ENCODE measurements at places on chromosomes 12 and 14.

GRCh38 chr12:107287436-107288413 is 194.4 kb upstream of the CRY1 start:
- DNase-seq: no peak

DNA sequence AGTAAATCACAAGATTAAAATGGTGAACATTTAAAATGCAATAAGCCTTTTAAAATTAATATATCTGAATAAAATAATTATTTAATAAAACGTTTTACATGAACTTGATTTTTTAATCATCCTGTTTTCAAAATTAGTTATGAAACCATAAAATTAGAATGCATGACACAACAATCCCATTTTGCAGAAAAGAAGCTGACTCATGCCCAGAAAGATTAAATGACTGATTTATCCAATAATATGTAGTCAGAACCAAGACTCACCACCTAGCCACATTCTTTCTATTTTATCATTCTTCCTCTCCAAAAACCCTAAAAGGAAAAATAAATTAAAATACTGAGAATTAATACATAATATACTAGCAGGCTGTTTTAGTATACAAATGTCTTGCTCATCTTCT is 83.0 kb upstream of the LGR5 start:
- no peak for DNase-seq

GRCh38 chr12:42196723-42197603 is 41.1 kb downstream of the YAF2 start:
- no peak for DNase-seq

- DNase-seq: no peak
Observed at GRCh38 chr14:79056879-79057278, 886.7 kb downstream of the NRXN3 start.

DNA sequence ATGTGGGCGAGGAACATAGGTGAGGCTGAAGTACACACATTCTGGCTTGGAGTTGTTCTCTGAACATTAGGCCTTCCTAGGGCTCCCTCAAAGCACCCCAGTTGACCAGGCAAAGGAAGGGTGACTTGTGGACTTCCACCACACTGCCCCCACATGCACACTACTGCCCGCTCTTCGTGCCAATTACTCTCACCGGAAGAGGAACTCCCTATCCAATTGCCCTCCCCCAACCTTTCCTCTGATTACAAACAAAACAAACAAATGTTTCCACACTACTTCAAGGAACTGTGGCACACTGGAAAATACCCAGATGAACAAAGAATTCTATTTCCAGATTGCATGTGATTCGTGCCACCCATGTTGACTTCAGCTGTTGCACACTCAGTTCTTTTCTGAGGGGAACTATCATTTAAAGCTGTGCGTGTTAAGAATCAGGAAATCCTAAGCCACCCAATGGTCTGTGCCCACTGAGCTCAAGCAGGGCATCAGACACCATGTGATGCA is 139.3 kb downstream of the SSPN start:
- DNase-seq: no peak

- DNase-seq: no peak
Observed at GRCh38 chr12:116339800-116340371, 62.4 kb upstream of the MED13L start.

GRCh38 chr12:111330800-111331752 is 37.8 kb downstream of the PHETA1 start:
- no peak for DNase-seq

- no peak for DNase-seq
Observed at GRCh38 chr12:95836185-95836609, 22.6 kb upstream of the SNRPF start.

GRCh38 chr12:105858981-105859710 is 279.6 kb downstream of the NUAK1 start:
- DNase-seq: no peak

DNA sequence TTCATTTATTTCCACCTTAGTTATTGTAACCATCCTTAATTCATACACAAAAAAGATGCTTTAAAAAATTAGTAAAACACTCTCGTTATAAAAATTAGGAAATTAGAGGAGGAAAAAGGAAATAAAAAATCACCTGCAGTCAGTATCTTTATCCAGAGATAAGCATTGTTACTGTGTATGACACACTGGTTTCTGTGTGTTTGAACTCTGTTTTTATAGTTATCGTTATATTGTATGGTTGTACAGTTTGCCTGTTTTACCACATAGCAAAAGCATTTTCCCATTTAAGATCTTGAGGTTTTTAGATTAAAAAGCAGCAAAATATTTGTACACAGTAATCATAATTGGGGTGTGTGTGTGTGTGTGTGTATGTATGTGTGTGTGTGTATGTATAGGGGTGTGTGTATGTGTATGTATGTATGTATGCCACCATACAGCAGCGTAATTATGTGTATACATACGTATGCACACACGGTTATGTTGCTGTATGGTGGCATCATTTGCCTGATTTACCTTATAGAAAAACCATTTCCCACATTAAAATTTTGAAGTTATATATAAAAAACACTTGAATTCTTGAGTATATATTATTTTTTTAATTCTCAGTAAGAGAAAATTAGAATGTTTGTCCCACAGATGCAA is 19.8 kb downstream of the WNK1 start:
- DNase-seq: no peak

DNA sequence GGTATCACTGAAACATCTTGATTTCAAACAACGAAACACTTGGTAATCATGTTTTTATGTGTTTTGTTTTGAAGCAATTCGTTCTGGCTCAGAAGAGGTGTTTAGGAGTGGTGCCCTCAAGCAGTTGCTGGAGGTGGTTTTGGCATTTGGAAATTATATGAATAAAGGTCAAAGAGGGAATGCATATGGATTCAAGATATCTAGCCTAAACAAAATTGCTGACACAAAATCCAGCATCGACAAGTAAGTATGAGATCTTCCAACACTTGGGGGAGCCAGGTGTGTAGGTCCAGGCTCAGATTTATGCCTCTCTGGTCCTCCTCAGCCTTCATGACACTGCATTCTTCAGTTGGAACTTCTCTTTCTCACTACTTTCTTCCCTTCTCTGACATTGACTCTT is 110.1 kb downstream of the GPR135 start:
- no peak for DNase-seq

GRCh38 chr14:92397150-92397952 is 74.4 kb downstream of the SLC24A4 start:
- no peak for DNase-seq

DNA sequence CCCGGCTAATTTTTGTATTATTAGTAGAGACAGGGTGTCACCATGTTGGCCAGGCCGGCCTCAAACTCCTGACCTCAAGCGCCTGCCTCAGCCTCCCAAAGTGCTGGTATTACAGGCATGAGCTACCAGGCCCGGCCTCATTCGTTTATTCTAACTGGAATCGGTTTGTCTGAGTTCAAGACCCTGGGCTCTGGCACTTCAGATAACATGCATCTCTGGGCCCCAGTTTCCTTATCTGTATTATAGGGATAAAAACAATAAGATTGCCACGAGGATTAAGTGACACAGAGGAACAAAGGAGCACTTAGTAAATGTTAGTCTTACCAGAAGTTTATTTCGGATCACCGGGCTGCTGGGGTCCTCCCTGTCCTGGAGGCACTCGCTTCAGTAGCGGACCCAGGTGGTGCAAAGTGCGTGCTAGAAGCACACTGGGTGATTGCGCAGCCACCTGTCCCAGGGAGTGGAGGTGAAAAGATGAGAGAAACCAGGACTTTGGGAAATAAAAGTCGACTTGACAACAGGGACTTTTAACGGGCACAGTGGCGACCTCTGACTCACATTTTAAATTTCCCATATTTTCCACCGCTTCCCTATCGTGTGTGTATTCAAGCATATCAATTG is 37.5 kb downstream of the ACACB start:
- no peak for DNase-seq

- DNase-seq: no peak
Observed at GRCh38 chr14:99621948-99622347, 17.9 kb upstream of the CCDC85C start.

DNA sequence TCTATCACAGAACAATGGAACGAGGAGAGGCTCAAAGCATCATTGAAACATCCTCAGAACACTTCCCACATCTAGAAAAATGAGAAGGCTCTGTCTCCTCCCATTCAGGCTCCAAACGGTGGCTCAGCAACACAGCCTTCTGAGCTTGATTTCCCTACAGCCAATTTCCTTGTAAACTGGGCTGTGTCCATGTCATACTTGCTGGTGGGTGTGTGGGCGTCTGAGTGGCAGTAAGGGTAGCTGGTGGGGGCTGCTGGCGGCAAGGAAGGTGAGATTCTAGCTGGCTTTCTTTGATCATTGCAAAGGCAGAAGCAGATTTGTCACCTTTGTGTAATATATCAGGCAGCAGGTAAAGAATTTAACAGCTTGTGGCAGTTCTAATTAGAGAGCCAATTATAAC is 163.7 kb downstream of the CALM1 start:
- DNase-seq: no peak

DNA sequence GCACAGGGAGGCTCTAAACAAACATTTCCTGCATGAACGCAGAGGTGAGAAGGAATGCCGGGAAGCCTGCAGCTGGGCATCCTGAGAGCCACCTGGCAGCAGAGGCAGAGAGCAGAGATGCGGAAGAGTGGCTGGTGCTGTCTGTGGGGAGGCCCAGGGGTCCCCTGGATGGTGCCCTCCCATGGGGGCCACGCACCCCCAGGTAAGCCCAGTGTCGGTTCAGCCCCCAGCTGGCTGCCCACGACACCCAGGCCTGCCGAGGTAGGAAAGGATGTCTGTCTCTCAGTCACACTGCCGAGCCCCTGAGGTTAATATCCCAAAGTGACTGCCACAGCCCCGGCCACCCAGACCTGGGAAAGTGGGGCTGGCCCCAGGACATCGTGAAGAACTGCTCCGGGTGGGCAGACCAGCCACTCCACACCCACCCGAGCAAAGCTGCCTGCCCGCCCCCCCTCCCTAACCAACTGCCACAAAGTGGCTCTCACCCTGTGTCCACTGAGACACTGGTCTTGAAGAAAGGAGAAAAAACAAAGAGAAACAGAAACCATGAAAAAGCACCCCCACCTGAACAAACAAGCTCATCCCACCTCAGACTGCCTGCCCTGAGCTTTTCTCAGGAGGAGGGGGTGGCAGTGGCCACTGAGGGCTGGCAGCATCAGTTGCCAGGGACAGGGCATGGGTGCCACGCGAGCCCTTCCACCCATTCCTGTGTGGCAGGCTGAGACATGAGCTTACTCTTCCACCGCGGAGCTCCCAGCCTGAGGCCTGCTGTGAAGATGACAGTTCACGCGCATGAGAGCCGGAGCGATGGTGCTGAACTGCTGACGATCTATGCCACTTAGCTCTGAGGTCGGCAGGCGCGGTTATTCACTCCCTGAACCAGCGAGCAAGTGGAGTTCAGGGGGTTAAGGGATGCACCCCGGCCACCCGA is 40.8 kb downstream of the CCDC88C start:
- DNase-seq: no peak

- no peak for DNase-seq
Observed at GRCh38 chr14:79424462-79424861, 786.8 kb downstream of the DIO2 start.

DNA sequence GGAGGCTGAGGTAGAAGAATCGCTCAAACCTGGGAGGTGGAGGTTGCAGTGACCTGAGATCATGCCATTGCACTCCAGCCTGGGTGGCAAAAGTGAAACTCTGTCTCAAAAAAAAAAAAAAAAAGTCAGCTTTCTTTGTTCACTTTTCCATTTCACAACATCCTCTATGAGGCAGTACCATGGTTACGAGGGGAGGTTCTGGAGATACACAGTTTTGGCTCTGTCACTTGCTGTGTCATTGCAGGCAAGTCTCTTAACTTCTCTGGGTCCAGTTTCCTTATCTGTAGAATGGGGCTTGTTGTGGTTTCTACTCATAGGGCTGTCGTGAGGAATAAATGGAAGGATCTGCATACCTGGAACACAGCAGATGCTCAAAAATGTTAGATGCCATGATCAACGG is 75.6 kb upstream of the SLC24A4 start:
- DNase-seq: no peak

DNA sequence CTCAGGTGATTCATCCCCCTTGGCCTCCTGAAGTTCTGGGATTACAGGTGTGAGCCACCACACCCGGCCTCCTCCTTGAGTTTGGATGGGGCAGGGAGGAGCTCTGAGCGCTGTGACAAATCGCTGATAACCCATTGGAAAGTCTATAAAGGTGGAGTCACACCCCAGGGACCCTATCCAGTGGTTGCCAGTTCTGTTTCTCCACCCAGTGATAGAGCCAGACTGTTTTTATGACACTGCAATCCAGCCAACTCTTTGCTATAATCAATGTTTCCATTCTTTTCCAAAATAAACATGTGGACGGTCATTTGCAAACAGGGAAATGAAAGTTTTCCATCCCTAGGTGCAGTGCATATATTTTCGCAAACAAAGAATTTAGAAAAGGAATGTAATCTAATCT is 142.0 kb upstream of the PELI2 start:
- DNase-seq: no peak

GRCh38 chr12:4997939-4998338 is 45.7 kb upstream of the KCNA5 start:
- no peak for DNase-seq

- DNase-seq: peak; percentile 66
Observed at GRCh38 chr14:69685218-69685616, 73.8 kb downstream of the SUSD6 start.

DNA sequence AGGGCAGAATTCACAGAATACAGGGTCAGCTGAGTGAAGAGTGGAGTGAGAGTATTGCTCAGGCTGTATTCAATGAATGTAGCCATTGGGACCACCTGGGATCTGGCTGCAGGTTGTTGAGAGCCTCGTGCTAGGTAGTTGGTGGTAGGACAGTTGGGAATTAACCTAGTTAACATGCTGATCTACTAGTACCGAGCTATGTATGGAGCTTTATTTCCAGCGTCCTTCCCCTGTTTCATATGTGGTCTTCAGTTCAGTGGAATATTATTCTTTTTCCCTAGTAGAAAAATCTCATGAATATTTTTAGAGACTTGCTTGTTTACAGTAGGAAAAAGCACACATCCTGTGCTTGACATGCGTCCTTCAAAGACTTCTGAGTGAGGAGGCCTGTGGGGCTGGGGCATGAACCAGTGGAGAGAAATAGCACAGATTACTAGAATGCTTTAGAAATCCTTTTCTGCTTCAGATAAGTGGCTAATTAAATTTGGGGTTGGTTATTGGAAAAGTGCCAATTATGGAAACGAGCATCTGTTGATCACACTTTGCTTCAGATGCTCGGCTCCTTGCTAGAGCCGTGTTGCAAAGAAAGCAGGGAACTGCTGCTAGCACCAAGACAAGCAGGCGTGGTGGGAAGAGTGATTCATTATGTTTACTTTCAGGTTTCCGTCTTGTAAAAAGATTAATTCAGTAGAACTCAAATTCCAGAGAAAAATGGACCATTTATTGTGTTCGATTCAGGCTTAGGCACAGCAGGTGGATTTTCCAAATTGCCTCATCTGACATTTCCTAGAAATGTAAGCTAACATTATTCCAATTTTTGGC is 53.6 kb downstream of the ARF6 start:
- DNase-seq: no peak

Measured in activated CD4-positive, alpha-beta T cell treated with anti-CD3 and anti-CD28 coated beads for 24 hours (primary cell).